ENCODE measurements at places on chromosomes 6 and 20. TPM values are rescaled to one million over a fixed set of nuclear protein-coding genes. Genes with fewer than 3 reads are reported as not detected.

DNA sequence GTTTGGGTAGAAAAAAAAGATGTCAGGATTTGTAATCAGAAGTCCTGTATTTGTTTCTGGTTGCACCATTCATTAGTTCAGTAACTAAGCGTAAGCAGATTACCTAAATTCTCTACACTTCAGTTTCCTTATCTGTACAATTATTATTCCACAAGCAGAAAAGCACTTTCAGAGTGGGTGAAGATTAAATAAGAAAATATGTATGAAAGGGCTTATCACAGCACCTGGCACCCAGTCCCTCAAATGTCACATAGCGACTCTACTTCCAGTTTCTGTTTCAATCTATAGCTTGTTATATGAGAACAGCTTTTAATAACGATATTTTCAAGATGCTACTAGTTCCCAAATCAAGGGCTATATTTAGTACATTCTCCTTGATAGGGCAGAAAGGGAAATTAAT, 31.4 kb downstream of the RGS17 start:
- no peak for DNase-seq

DNA sequence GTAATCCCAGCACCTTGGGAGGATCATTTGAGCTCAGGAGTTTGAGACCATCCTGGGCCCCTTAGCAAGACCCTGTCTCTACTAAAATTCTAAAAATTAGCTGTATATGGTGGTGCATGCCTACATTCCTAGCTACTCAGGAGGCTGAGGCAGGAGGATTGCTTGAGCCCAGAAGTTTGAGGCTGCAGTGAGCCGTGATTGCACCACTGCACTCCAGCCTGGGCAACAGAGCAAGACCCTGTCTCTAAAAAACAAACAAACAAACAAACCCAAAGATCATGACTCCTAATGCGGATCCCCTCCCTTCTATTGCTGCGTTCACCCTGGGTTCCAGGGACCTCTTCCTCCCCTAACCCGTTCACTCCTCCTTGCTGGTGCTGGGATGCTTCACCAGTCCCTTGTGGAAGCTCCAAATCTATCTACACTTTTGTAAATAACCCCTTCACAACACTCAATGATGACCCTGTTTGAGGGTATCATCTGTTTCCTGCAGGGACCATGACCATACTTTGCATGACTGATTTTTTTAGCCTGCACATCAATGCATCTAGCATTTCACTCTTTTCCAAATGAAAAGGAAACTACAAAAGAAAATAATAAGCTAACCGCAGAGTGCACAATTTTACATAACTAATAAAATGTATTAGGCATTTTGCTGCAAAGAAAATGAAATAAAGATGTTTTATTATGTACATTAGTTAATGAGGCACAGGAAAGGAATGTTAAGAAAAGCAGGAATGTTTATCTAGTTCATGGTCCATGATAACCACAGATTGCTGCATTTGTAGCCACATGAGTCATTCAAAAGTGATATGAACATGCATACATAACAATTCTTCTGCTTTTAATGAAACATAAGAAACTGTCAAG, 30.5 kb upstream of the IPCEF1 start:
- DNase-seq, result no peak

DNA sequence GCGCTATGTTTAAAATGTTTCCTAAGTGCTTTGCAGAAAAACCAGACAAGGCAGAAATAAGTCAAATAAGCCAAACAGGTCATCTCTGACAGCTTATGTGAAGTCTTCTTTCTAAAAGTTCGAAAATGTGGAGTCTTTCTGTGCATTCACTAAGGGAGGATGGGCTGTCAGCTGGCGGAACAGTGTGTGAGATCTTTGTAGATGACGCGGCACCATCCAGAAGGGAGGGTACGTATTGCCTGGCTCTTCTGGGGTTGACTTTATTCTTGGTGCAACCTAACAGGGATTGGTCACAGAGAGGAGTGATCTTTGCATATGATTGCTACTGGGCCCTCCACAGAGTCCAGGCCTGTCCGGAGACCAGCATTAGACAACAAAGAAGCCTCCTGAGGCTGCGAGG, 114.5 kb upstream of the EDN1 start:
- no peak for DNase-seq

DNA sequence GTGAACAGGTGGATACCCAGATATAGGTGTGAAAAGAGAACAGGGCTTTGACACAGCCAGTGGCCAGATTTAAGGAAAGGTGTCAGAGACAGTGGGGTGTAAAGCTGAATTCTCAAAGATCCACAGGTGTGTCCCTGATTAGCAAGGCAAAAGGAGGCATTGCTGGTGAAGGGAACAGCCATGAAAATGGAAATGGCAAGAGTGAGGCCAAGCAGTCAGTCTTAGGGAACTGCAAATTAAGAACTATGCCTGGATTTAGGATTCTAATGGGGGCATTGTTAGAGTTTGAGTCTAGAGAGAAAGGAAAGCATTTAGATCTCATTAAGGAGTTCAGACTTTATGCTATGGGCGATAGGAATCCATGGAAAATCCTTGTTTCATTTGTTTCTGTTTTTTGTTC, 789.2 kb downstream of the MAFB start:
- DNase-seq, result no peak

- no peak for DNase-seq
Observed at GRCh38 chr20:21344206-21344900, 41.2 kb downstream of the XRN2 start.

DNA sequence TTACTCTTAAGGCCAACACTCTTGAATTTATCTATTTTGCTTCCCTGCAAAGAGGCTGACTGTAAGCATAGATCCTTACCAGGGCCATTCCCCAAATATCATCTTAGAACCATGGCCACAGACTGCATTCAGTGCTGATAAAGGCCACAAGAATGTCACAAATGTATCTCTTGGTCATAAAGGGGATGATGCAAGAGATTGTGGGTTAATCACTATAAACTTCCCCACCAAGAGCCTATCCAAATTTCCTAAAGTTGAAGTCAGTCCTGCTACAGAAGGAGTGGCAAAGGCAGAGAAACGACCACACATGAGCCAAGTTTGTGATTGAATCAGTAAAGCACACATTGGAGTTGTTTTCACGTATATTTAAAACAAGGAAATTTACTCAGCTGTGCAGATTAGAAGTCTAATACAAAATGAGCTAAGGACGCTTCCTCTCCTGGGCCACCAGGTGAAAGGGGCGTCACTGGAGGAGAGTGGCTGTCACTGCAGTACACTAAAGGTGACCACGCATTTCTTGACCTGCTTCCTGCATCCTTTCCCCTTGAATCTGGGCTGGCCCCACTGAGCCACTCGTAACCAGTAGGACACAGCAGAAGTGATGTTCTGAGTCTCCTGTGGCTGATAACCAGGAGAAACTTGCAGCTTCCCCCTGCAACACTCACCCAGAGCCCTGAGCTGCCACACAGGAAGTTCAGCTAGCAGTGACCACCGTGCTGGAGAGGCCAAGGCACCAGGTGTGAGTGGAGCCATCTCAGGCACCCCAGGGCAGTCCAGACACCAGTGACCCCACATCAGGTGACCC, 181.9 kb downstream of the SYNDIG1 start:
- DNase-seq, result no peak

DNA sequence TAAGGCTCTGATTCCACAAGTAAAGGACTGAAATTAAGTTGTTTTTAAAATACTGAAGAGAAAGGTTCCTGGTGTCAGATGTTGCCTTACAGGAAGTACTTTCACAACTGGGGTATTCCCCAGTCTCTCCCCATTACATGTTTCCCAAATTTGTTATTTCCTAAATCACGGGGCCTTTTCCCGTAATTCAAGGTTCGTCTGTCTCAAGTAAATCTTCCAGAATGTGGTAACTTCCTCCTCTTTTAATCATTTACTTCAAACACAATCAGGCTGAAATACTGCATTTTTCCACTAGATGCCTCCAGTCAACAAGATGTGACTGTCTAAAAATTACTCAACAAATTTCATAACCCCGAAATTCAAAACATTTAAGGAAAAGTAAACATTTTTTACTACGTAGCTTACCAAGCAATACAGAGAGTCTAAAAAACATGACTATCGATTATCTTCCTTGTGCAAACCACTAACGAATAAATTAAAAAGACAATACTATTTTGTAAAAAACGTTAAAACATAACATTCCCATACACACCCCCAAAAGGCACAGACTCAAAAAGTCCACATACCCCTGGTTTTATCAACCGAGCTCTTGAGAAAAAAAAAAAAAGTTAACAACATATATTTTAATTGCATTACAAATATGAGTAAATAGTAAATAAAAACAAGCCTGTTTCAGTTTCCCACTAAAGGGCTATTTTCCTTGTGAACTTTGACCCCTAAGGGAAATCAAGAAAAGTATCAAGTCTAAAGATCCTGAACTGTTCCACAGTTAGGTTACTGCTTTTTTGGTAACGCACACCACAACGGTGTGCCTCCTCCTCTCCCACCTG, 1.7 kb downstream of the SOD2 start:
- no peak for DNase-seq

LAMA4 gene
- total RNA-seq, result 6.9 TPM

PPP1R16B gene
- total RNA-seq, result 2.7 TPM

SLA2 gene
- 0.19 TPM for total RNA-seq

PRKN gene
- 3.7 TPM for total RNA-seq

ALDH5A1 gene
- 9.2 TPM for total RNA-seq

MBOAT1 gene
- total RNA-seq, result 21.3 TPM

RAB44 gene
- total RNA-seq, result 0.09 TPM

NR2E1 gene
- not detected for total RNA-seq

C20orf141 gene
- total RNA-seq, result not detected

PRPH2 gene
- total RNA-seq, result 1.8 TPM

All from pancreas (tissue), 10 donors.